ENCODE measurements at places on chromosomes 2 and 18. TPM values are rescaled to one million over a fixed set of nuclear protein-coding genes. Genes with fewer than 3 reads are reported as not detected.

Gene CNDP1
- total RNA-seq, result 0.59 TPM

Gene GYPC
- total RNA-seq, result 84.4 TPM

Gene GRHL1
- 2.0 TPM for total RNA-seq

Gene CRYBA2
- not detected for total RNA-seq

Gene UGT1A10
- total RNA-seq, result not detected

DNA sequence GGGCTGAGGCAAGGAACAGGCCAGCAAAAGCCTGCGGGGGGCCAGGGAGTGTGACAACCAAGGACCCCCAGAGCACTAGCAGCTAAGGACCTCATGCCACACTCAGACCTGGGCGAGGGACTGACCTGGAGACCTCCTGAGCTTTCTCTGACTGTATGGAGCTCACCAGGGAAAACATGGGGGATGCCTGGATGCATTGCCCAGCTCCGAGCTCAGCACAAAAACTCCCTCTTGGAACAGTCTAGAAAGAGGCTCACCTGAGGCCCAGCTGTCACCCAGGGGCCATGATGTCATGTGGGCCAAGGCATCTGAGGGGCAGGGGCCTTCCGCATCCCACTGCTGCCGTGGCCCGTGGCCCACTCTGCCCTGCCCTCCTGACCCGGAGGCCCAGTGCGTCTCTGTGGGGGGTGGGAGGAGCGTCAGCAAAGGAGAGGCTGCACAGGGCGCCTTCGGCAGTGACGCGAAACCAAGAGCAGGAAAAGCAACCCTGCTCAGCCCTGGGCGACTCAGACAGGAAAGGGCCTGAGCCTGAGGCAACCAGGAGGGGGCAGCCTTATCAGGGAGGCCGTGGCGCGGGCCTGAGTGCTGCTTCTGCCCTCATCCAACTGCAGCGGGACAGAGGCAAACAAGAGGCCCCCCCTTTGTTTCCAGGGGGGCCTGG lies 57.3 kb upstream of the ALPP start:
- H3K4me3 ChIP-seq, result no peak overlapping the region
- H3K36me3 ChIP-seq, result no peaks in the 10 kb centered on the region
- no peak overlapping the region for H3K27ac ChIP-seq
- no peak for DNase-seq

- H3K27ac ChIP-seq, result no peak overlapping the region
- H3K36me3 ChIP-seq, result peaks cover 7% of the 10 kb centered on the region
- no peak for DNase-seq
Observed at GRCh38 chr18:8711736-8712135, 6.4 kb downstream of the MTCL1 start.

DNA sequence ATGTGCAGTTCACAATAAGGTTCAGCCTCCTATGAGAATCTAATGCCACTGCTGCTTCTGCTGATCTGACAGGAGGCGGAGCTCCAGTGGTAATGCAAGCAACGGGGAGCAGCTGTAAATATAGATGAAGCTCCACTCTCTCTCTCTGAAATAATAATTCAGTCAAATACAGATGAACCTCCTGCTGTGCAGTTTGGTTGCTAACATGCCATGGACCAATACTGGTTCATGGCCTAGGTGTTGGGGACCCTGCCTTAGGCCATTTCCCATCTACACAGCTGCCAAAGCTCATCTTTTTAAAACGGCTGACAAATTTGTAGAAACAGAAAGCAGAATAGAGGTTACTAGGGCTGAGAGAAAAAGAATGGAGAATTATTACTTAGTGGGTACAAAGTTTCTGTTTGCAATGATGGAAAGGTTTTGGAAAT lies 10.7 kb upstream of the HNRNPA3 start:
- no peak for DNase-seq
- H3K4me1 ChIP-seq, result peaks cover 4% of the 10 kb centered on the region
- H3K4me3 ChIP-seq, result no peak overlapping the region

GRCh38 chr2:126808929-126809328 lies 89.8 kb upstream of the TEX51 start:
- H3K27ac ChIP-seq, result no peak overlapping the region
- H3K4me3 ChIP-seq, result no peak overlapping the region
- DNase-seq, result no peak
- no peaks in the 10 kb centered on the region for H3K27me3 ChIP-seq
- peaks cover 11% of the 10 kb centered on the region for H3K4me1 ChIP-seq

DNA sequence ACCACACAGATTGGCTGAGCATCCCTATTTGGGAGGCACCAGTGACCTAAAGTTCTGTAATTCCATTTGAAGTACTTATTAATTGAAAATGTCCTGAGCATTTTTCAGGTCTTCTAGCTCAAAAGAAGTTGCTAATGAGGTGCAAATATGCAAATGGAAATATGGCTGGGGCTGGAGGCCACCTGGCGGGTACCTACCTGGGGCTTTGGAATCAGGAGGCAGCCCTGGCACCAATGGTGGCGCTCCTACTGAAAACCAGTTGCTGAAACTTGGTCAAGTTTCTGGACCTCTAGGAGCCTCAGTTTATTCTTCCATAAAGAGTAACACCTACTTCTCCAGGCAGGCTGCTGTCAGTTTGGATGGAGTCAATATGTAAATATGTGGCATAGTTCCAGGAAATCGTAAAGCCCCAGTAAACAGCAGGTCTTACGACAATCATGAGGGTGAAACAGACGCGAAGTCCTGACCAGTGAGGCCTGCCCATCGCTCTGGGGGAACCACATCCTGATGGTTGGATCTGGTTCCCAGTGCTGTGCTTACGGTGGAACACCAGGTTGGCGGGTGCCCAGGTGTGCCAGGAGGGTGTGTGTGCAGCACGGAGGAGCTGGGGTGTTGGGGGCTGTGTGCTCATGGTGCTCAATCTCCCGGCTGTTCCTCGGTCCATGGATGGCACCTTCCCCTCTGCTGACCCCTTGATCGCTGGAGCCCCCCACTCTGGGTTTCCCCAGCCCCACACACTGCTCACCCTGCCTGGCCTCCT lies 186.1 kb downstream of the TWIST2 start:
- no peak overlapping the region for H3K27ac ChIP-seq
- H3K36me3 ChIP-seq, result no peaks in the 10 kb centered on the region
- H3K4me1 ChIP-seq, result peaks cover under 1% of the 10 kb centered on the region
- no peak overlapping the region for H3K4me3 ChIP-seq
- peaks cover 3% of the 10 kb centered on the region for H3K27me3 ChIP-seq

DNA sequence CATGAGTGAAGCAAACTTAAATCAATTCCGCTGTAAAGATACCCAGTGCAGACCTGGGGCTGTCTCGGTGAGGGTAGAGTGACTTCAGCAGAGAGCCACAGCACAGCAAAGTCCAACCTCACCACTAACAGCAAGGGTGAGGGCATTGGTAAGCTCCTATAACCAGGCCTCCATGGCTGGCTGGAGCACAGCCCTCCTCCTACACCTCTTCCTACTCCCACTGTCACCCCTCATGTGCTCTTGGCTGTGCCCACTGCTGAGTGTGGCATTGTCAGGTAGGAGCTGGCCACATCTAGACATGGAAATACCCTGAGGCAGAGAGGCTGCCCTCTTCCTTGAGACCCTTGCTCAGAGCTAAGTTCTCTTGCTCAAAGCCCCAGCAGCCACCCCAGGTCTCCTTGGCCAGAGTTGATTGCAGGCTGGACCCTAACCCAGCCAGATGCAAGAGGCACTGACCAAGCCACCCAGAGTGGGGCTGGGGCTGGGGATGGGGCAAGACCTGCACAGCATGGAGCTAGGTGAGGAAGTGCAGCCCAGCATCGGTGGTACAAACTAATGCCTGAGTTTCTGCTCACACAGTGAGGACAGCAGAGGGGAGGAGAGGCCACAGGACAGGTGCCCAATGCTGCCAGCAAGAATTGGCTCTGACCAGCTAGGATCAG lies 77.6 kb upstream of the RAB6C start:
- H3K27ac ChIP-seq, result no peak overlapping the region
- H3K4me3 ChIP-seq, result no peak overlapping the region
- peaks cover 2% of the 10 kb centered on the region for H3K36me3 ChIP-seq
- DNase-seq, result no peak
- peaks cover 15% of the 10 kb centered on the region for H3K27me3 ChIP-seq
- no peaks in the 10 kb centered on the region for H3K4me1 ChIP-seq

DNA sequence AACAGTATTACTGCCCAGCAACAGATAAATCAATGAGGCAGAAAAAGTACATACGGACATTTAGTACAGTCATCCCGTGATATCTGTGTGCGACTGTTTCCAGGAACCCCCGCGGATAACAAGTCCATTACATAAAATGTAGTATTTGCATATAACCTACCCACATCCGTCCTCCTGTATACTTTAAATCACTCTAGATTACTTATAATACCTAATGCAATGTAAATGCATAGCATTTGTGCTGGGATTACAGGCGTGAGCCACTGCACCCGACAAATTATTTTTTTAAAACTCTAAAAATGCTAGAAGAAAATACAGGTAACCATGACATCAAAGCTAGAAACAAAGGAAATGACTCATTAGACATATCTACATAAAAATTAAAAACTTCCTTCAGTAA lies 91.6 kb downstream of the FAM161A start:
- no peak overlapping the region for H3K27ac ChIP-seq
- H3K36me3 ChIP-seq, result peaks cover 3% of the 10 kb centered on the region
- no peak for DNase-seq

DNA sequence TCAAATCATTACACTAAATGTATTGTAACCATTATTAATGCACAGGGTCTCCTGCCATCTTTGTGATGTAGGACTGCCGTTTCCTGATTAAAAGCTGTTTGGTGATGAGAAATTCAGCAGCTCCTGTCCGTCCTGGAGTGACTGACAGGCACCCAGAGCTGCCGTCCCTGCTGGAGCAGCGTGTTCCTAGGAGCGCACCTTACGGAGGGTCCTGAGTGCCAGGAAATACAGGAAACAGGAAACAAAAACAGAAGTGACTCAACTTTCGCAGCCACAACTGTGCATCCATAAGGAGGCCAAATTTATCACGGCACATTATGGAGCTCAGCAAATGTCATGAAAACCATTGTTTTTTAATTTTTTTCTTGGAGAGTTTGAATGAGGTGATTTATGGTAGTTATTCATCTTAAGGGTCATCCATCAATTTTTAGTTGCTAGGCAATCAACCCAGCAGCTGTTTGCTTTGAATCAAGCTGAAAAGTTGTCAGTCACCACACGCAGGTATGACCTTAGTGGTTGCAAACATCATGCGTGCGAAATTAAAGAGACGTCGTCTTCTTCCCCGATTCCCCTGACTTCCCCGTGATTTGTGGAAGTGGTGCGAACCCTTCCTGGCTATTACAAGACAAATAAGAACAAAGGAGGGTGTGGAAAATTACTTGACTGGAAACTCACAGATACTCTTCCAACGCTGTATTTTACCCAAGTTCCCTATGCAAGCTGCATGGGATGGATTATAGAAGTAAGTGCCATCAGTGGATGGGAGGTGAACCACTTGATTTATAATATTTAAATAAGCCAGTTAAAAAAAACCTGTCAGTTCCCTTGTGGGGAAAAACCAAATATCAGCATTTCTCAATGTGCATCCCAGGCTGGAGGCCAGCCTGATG lies 19.8 kb downstream of the TSHZ1 start:
- DNase-seq, result no peak
- H3K4me1 ChIP-seq, result peaks cover 33% of the 10 kb centered on the region
- no peak overlapping the region for H3K27ac ChIP-seq
- no peak overlapping the region for H3K4me3 ChIP-seq

DNA sequence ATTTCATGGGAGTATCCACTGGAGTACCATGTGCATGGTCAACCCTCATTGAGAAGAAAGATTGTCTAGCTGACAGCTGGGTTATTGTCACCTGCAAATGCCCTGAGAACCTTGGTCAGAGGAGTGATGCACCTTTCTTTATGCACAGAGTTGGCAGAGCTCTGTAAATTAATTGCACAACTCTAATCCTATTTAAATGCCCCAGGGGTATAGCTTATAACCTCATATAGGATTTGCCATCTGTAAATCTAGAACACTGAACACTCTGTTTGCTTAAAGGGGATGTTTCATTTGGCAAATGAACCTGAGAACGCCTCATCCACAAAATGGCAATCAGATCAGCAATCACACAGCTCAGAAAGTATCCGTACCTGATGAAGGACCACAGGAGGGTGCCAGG lies 71.8 kb upstream of the SP5 start:
- H3K27me3 ChIP-seq, result no peaks in the 10 kb centered on the region
- no peak for DNase-seq
- no peak overlapping the region for H3K27ac ChIP-seq
- H3K4me1 ChIP-seq, result no peaks in the 10 kb centered on the region
- no peaks in the 10 kb centered on the region for H3K36me3 ChIP-seq

GRCh38 chr2:150188177-150188576 lies 299.3 kb downstream of the RND3 start:
- H3K4me1 ChIP-seq, result peaks cover 9% of the 10 kb centered on the region
- peaks cover 3% of the 10 kb centered on the region for H3K36me3 ChIP-seq
- H3K27ac ChIP-seq, result no peak overlapping the region
- no peak overlapping the region for H3K4me3 ChIP-seq

DNA sequence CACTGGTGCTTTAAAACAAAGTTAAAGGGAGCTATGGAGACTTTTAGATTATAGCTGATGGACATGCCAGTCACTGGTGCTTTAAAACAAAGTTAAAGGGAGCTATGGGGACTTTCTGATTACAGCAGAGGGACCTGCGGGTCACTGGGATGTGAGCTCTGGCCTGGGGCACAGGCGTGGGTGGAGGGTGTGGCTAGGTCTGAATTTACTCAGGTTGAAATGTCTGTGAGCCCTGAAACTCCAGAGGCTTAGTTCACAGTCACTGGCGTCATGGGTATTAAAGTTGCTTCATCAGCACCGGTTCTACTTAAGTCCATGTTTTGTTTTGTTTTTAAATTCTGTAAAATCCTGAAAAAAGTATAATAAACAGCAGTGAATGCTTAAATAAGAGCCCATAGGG lies 49.0 kb upstream of the TMEM18 start:
- no peak for DNase-seq
- H3K4me3 ChIP-seq, result no peak overlapping the region
- no peaks in the 10 kb centered on the region for H3K27me3 ChIP-seq

GRCh38 chr2:237501892-237502513 lies 15.0 kb downstream of the MLPH start:
- H3K4me3 ChIP-seq, result no peak overlapping the region
- no peak for DNase-seq
- H3K27me3 ChIP-seq, result peaks cover 6% of the 10 kb centered on the region
- H3K27ac ChIP-seq, result no peak overlapping the region

GRCh38 chr2:186637497-186637800 lies 47.6 kb downstream of the ITGAV start:
- H3K27ac ChIP-seq, result no peak overlapping the region
- no peaks in the 10 kb centered on the region for H3K27me3 ChIP-seq
- peaks cover 3% of the 10 kb centered on the region for H3K36me3 ChIP-seq
- DNase-seq, result no peak
- no peaks in the 10 kb centered on the region for H3K4me1 ChIP-seq
